Dermis blood vessel endothelial cell (primary cell): ENCODE measurements at places on chromosomes 5 and 9.
A peak's percentile ranks its signal among the peaks of the same experiment; 100 is the strongest.

GRCh38 chr5:1332461-1333001 lies 12.4 kb downstream of the CLPTM1L start:
- no peak for DNase-seq

GRCh38 chr9:75086541-75087288 lies 1.2 kb downstream of the NMRK1 start:
- peak; percentile 39 for DNase-seq

GRCh38 chr9:83132768-83133167 lies 69.8 kb upstream of the RASEF start:
- no peak for DNase-seq

GRCh38 chr9:31776471-31776870 lies 608.0 kb upstream of the ACO1 start:
- DNase-seq = peak; percentile 35

DNA sequence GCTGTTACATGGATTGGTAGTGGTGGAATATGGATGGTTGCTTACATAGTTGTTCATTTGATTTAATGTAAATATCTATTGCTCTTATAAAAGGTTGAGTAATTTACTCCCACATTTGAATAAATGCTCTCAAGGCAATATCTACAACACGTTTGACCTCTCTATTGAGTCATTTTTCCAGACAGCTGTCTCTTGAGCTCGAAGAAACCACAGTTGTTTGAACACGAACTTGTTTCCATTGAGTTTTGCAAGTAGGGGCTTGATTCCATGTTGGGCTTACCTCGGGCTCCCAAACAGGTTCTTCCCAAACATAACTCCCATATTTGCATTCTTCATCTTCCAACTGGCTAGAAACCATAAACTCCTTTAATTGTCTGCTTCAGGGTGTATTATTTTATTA lies 115.0 kb upstream of the HMHB1 start:
- DNase-seq = no peak

- peak; percentile 18 for DNase-seq
Measured at GRCh38 chr9:2559192-2560152, 62.1 kb upstream of the VLDLR start.
